ENCODE measurements at places on chromosomes 7 and 10.
A peak's percentile ranks its signal among the peaks of the same experiment; 100 is the strongest.

GRCh38 chr10:15315286-15315685 is 55.8 kb downstream of the FAM171A1 start:
- no peak for DNase-seq

GRCh38 chr7:106063024-106063423 is 49.1 kb downstream of the SYPL1 start:
- DNase-seq: no peak

DNA sequence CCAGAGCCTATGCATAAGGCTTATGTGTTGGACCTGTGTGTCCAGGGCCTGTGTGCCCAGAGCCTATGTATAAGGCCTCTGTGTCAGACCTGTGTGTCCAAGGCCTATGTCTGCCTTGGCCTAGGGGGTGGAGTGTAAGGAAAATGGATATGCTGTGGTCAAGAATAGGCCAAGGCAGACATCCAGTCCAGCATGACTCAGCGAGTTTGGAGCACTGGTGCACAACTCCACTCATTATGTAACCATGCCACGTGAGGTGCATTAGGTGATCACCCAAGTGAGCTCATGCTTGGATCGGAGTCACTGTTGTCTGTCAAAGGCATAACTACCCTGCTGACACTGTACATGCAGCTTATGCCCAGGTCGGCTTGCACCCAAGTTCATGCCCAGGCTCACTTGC is 238.9 kb downstream of the CACNA2D1 start:
- no peak for DNase-seq

- no peak for DNase-seq
Measured at GRCh38 chr10:76149602-76150138, 718.2 kb downstream of the LRMDA start.

DNA sequence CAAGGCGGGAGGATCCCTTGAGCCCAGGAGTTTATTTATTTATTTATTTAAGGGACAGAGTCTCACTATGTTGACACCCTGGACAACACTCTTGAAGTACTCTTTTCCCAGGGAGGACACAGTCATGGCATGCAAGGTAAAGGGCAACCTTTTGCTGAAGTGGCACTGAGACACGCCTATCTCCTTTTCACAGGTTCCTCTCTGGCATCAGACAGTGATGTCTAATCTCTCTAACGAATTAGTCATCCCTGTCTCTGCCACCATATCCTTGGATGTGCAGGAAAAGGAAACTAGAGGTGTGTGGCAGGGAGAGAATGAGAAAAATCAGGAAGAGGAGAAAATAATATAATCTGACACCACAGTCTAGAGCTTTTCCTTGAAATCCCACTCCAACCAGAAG is 19.5 kb downstream of the CPVL start:
- no peak for DNase-seq

GRCh38 chr7:149334219-149334618 is 72.2 kb downstream of the ZNF783 start:
- no peak for DNase-seq

DNA sequence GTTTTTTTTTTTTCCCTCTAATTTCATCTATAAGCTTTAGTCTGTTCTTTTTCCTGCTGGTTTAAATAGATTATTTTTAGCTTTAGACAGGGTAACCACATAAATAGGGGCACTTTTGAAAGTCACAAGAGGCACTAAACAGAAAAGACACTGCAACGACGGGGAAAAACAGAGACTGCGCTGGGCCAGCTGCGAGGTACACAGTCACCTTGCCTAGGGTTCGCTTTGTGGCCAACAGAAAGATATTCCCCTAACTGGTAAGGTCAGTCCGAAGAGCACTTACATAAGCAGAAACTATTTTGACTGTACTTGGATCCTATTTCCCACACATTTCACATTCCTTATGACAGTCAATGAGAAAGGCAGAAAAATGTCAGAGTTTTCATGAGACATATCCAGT is 175.6 kb upstream of the PHF14 start:
- no peak for DNase-seq

- DNase-seq: no peak
Measured at GRCh38 chr10:79442171-79443040, 3.0 kb downstream of the ZCCHC24 start.

GRCh38 chr10:94439275-94439861 is 37.0 kb downstream of the TBC1D12 start:
- no peak for DNase-seq

GRCh38 chr10:53601260-53601875 is 828.8 kb upstream of the MBL2 start:
- DNase-seq: no peak

DNA sequence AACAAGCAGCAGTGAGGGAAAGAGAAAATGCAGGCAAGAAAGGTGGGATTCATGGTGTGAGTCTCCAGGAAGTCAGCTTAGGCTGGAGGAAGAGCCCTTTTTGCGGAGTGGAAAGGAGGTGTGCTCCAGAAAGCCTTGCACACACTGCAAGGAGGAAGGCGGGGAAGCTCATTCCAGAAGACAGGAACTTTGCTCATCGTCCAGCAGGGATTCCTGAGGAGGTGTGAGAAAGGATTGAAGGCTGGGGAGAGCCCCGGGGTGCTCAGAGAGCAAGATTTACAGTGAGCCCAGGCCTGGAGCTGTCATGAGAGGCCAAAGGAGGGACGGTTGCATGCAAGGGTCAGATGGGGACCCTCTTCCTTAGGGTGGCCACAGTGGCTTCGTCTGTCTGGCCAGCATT is 17.6 kb downstream of the SLC29A3 start:
- DNase-seq: no peak

DNA sequence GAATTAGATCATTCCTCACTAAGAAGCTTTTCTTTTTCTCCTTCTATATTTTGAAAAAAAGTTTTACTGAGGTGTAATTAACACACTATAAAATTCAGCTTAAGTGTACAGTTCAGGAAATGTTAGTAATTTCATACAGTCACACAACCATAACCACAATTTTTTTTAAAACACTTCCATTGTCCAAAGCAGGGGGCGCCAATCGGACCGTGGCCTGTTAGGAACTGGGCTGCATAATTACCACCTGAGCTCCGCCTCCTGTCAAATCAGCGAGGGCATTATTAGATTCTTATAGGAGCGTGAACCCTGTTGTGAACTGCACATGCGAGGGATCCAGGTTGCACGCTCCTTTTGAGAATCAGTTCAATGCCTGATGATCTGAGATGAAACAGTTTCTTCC is 427.1 kb downstream of the TFEC start:
- DNase-seq: no peak

GRCh38 chr7:151504715-151505326 is 14.9 kb downstream of the RHEB start:
- no peak for DNase-seq

DNA sequence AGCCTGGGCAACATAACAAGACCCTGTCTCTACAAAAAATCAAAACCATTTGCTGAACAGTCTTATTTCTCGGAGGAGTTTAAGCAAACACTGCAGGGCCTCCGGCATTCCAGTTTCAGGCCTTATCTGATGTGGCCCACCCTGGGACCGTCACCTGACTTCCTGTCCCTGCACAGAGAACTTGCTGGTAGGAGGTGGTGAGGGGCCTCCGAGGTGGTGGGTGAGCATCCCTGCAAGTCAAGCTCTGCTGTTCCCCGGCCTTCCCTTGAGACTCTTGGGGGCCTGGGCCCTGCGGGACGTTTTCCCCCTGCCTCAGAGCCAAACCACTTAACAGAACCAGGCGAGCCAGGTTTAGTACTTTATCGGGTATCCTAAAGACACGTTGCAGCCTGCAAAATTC is 44.5 kb upstream of the AP5Z1 start:
- no peak for DNase-seq

DNA sequence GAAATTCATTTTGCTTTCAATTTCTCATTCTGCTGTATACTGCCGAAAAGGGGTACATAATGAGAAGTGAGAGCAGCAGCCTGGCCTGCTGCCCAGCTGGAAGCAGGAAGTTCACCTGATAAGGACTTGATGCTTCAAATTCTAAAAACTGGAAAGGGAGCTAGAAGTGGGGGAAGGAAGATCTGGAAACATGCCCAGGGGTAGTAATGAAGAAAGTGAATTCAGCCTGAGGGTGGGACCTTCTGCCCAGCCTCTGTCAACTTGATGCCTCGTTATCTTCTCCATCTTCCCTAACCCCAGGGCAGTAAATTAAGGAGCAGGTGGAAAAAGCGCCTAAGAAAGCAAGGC is 69.4 kb downstream of the ARMH3 start:
- no peak for DNase-seq

GRCh38 chr7:81810476-81811155 is 40.8 kb upstream of the HGF start:
- DNase-seq: no peak

- no peak for DNase-seq
Measured at GRCh38 chr7:151710646-151711434, 166.1 kb downstream of the PRKAG2 start.

- no peak for DNase-seq
Measured at GRCh38 chr7:46576950-46577349, 655.9 kb upstream of the IGFBP3 start.

GRCh38 chr7:155893176-155893575 is 80.9 kb upstream of the SHH start:
- DNase-seq: no peak

- DNase-seq: no peak
Measured at GRCh38 chr7:141575654-141576448, 24.6 kb downstream of the AGK start.

DNA sequence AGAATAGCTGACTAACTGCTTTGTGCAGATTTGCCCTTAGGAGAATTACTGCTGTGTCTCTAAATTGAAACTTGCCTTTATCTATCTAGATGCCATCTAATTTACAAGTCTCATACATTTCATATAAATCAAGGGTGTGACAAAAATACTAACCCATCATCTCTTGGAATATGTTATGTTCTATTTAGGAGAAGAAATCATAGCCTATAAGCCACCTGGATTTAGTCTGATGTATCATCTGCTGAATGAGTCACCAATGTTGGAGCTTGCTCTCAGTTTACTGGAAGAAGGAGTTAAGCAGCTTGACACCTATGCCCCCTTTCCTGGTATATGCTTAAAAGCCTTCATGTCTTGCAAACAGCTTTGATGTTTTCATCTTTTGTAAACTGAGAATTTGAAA is 43.5 kb downstream of the NUP205 start:
- no peak for DNase-seq

- DNase-seq: no peak
Measured at GRCh38 chr10:101014966-101015581, 15.5 kb downstream of the LZTS2 start.

DNA sequence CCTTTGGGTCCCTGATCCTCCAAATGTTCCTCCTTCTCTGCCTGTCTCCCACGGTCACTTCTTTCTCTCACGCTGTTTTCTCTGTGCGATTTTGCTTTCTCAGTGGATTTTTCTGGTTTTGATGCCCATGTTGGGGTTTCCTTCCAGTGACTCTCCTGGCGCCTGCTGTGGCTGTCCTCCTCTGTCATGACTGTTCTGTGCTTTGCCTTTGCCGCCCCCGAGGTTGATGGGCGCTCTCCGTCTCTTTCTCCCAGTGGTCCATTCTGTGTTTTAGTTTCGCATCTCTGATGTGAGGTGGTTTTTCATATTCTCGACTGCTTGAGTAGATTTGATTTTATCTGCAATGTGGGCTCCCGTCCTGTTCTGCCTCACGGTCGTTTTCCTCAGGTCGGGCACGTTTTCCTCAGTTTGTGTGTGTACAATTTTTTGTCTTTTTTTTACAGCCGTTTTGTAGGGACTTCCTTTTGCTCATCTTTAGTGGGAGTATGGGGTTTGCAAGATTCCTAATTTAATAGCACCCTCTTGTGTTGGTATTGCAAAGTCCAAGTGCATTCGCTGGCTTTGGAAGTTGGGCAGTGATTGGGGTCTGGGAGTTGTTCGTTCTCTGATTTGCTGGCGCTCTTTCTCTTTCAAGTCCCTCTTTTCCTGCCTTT is 100.0 kb downstream of the INPP5A start:
- peak; percentile 66 for DNase-seq

DNA sequence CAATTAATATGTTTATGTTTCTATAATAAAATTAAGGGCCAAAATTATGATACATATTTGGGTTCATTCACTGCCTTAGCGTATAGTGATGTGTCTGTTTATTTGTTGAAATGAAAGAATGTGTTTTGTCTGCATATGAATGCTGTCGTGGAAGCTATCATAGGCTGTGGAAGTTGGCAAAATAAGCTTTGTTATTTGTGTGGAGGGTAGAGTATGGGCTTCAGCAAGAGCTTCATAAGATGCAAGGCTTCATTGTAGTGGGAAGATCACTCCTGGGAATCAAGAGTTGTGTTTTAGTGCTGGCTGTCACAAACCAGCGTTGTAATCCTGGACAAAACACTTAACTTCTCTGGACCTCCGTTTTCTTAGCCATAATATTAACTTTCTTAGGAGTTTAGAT is 2.5 kb downstream of the SLK start:
- no peak for DNase-seq

DNA sequence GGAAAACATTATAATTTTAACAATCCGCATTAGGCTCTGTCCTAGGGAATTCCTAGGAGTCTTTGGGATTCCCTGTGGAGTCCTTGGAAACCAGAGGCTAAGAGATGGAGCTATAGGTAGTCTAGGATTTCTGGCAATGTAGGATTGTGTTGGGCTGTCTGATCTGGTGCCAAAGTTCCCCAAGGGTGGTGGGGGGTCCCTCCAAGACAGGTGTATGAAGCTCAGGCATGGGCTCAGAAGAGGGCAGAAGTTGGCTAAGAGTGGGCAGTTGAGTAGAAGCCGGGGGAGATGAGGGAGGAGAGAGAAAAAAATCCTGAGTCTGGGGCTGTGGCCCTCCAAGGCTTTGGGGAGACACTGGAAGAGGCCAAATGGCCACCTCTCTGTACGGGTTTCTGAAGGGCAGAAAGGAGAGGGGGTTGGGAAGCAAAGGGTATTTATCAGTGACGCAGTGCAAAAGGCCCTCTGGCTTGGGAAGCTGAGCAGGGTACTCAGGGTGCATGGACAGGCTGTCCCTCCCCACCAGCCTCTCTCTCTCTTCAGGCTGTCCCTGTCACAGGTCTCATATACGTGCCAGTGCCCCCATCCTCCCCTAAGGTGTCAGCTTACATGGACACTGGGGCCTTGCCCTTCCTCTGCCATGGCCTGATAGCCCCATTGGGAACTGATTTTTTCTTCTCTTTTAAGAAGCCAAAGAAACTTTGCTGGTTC is 929 bp downstream of the HOXA6 start:
- DNase-seq: no peak

DNA sequence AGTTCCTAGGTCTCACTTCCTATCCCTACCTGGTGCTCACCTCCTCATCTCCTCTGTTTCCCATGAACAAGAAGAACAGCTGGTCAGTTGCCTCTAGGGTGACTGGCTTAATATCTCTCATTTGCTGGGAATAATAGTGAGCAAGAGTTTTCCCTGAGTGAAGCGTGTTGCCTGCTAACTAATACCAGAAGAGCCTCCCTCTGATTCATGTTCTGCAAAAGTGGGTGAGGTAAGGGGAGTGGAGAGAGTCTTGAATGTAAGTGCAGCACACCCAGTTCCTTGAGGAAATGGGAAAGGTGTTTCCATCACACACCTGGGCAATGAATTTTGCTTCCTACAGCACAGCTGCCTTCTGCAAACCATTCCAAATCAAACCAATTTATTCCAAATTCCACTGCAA is 29.6 kb downstream of the FZD1 start:
- DNase-seq: no peak

GRCh38 chr10:43350686-43351085 is 20.8 kb upstream of the FXYD4 start:
- no peak for DNase-seq

- DNase-seq: no peak
Measured at GRCh38 chr10:112132435-112132834, 51.1 kb downstream of the GPAM start.

Data from CD4-positive, alpha-beta T cell treated with Interleukin-17A for 1 hour (primary cell).